Activated naive CD8-positive, alpha-beta T cell treated with anti-CD3 and anti-CD28 coated beads, Interleukin-2, amount 10 ng/mL, durations not matched to agents 7 days and 5 days (primary cell): ENCODE measurements at places on chromosomes 5 and 9. TPM values are rescaled to one million over a fixed set of nuclear protein-coding genes. Genes with fewer than 3 reads are reported as not detected.

DNA sequence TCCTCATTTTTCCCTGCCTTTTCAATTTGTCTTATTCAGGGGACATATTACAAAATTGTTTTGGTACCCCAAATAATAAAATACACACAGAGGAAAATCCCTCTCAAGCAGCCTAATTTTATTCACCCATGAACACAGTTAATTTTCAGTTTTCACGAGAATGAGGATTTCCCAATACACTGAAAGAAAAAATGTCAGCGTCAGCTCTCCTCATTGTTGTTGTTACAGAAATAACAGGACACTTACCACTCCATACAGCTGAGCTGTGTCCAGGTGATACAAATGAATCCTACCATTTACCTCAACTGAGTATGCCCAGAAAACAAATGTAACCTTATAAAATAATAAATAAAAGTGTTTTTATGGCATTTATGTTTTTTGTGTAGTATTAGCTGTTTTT lies 144.6 kb upstream of the PCA3 start:
- DNase-seq = no peak

DNA sequence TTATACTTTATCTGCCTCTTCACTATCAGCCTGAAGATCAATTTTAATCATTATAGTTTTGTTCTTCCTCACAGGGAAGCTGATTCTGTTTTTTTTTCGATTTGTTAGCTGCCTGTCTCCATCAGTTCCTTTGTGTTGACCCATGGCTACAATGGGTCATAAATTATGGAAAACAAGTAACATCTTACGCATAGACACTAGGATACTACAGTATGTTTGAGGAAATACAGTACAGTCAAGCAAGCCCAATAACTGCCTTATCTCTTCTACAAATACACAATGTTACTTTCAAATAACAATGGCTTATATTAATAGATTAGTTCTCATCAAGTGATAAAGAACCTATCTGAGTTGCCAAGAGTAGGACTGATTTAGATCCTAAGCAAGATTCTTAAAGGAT lies 160.5 kb upstream of the FREM1 start:
- no peak for DNase-seq

The SETX gene
- 64.0 TPM for total RNA-seq

GRCh38 chr5:81774374-81774773 lies 23.5 kb upstream of the SSBP2 start:
- DNase-seq = no peak

The PCDHB5 gene
- total RNA-seq = not detected

The SLC6A7 gene
- not detected for total RNA-seq

GRCh38 chr5:139147483-139148087 lies 50.6 kb downstream of the SIL1 start:
- no peak for DNase-seq

DNA sequence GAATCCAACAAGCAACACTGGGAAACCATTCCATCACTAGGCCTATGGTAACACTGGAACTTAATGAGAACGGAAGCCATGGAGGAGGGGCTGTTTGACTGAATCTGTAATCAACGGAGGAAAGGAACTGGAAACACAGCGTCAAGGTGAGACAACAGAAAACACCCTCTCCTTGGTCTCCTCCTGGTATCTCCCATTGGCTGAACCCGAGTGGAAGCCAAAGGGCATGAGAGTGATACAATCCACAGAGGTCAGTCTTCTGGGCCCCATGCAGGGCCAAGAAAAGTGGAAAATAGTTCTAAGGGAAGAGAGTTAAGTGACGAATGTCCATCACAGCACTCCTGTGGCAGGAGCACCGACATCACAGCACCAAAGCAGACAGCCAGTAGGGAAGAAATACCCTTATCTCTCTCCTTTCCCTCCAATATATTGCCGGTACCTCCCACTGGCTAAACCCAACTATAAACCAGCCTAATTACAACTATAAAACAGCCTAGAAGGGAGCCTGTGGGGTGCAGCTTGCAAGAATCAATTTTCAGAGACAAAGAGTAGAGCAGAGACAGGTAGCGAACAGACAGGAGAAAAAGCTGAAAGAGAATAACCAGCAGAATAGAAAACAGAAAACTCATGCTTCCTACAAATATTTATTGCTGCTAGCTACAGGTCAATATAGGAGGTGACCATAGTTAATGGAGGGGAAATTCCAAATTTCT lies 107.4 kb upstream of the IFNE start:
- DNase-seq = no peak

The PCDHA9 gene
- not detected for total RNA-seq

DNA sequence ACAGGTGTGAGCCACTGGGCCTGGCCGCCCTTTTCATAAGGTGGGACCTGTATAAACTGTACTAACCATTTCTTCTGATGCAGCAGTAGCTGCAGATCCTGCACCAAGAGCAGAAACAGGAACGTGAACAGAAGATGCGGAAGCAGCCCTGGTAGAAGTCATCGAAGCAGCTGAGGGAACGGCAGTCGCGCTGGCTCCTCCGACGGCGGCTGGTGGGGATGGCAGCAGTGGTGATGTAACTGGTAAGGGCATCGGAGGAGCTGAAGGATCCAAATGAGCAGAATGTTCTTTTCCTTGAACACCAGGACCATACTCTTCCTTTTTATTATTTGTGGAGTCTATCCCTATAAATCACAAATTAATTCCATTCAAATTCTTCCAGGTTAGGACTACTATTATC lies 32.1 kb downstream of the POC5 start:
- no peak for DNase-seq

The ZNF483 gene
- 7.8 TPM for total RNA-seq

GRCh38 chr5:147061431-147061830 lies 173.4 kb upstream of the STK32A start:
- no peak for DNase-seq

The SNCAIP gene
- total RNA-seq = not detected
